Bronchial epithelial cell (primary cell): ENCODE measurements at places on chromosomes 2 and 18.
A peak's percentile ranks its signal among the peaks of the same experiment; 100 is the strongest.

- DNase-seq: no peak
These were observed 1.9 kb downstream of the MSTN start for GRCh38 chr2:190060626-190061025.

DNA sequence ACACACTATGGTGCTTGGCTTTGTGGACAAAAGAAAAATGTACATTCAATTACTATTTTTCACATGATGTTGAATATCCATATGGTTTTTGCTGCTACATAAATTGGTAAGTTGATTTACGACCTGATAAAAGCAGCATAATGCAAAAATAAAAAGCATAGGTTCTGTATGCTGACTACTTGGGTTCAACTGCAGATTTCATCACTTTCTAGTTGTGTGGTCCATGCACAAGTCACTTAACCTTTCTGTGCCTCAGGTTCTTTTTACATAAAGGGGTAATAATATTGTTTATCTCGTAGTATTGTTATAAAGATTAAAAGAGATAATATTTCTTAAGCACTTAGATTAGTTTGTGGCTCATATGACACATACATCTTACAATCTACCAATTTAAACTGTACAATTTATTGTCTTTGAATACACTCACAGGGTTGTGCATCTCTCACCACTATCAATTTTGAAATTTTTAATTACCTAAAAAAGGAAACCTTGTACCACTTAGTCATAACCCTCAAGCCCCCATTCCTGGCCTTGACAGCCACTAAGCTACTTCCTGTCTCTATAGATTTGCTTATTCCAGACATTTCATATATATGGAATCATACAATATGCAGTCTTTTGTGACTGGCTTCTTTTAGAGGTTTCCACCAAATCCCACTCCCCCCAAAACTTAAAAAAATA, 1443.9 kb downstream of the SUCLG1 start:
- no peak for DNase-seq

GRCh38 chr2:81658227-81658626, 1353.7 kb upstream of the LRRTM1 start:
- DNase-seq: peak; percentile 78

DNA sequence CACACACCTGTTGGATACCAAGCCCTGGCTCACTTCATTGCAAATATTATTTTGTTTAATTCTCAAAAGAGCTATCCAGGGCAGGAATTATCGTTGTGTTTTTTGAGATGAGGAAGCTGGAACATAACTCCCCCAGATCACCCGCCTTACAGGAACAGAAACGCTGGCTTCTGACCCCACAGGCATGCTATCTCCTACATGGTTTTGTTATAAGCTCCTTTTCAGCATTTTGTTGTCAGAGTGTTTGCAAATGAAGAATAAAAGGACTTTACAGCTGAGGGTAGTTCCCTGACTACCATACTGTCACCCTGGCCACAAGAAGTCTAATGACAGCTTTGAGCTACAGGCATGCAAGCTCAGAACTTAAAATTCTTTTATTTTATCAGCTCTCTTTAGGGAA, 62.0 kb upstream of the MRPS9 start:
- no peak for DNase-seq

DNA sequence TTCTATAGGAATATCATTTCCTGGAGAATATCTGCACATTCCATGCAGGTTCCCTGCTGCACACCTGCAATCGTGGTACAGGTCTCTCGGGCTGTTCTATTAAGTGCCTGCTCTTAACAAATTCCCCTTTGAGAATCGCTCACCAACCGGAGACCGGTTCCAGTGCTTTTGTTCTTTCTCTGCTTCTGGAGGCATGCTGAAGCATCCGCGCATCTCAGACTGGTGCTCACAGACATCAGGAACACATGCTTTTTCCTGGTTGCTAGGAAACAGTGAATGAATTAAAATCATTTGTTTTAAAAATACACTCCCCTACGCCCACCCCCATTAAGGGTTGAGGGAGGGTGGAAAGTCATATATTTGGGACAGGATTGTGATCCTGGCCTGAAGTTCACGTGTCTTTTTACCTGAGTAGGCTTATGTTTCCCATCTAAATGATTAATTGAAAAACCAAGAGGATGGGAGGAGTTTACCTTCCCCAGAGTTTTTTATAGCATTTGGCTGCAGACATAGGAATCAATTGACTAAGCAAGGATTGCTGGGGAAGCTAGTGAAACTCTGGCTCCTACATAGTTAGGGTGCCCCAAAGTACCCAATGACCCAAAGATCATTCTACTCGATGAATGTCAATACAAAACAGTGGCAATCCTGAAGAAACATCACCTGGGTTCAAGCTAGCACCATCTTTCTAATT, at the start of gene C2orf80:
Gene C2orf80 (minus strand): TSS at position 221 of the 694 bp plus-strand sequence. CDS start 3,044 bp downstream, outside the sequence.
- no peak for DNase-seq
